ENCODE measurements at places on chromosomes 1 and 21.
A peak's percentile ranks its signal among the peaks of the same experiment; 100 is the strongest.

DNA sequence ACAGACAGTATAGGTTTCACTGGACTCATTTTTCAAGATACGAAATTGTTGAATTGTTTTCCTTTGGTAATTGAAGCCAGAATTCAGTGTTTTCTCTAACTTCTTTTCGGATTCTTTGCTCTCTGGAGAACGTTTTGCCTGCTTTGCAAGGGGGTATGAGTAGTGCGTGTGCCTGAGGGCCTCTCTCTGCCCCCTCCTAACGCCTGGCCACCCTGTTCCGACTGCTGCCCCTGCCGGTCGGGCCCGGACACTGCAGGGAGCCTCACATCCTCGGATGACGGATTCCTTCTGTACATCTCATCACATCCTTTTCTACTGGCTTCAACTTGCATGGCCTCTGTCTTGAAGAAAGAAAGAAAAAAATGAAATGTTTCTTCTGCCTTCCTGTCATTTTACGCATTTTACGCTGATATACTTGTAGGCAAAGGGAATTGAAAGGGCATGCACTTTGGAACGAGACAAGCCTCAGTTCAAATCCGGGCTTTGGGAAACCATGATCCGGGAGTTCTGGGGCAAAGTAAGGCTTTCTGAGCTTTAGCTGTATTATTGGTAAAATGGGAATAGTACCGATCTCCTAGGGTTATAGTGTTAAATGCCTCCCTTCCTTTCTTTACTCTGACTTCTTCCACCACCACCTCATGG is 65.1 kb downstream of the DISC1 start:
- no peak for DNase-seq

DNA sequence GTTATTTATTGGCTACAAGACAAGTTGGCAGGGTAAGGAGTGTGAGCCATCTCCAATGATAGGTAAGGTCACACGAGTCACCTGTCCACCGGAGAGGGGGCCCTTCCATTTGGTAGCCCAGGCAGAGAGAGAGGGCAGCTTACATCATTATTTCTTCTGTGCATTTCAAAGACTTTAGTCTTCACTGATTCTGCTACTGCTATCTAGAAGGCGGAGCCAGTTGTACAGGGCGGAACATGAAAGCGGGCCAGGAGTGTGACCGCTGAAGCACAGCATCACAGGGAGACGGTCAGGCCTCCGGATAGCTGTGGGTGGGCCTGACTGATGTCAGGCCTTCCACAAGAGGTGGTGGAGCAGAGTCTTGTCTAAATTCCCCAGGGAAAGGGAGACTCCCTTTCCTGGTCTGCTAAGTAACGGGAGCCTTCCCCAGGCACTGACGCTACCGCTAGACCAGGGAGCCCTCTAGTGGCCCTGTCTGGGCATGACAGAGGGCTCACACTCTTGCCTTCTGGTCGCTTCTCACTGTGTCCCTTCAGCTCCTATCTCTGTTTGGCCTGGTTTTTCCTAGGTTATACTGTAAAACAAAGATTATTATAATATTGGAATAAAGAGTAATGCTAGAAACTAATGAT is 36.7 kb downstream of the ZNF695 start:
- peak; percentile 19 for DNase-seq

- no peak for DNase-seq
These were observed 5.1 kb upstream of the TMCO4 start for GRCh38 chr1:19804831-19805251.

GRCh38 chr1:196131691-196132090 is 476.5 kb downstream of the KCNT2 start:
- DNase-seq = no peak

DNA sequence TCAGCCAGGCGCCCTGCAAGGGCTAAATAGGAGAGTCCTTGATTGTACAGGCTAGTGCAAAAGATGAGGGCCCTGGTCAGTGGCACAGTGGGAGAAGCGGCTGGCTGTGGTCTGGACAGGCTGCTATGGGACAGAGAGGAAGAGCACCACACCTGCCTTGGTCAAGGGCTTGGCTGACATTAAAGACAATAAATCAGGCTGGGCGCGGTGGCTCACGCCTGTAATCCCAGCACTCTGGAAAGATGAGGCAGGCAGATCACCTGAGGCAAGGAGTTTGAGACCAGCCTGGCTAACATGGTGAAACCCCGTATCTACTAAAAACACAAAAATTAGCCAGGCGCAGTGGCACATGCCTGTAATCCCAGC is 62.9 kb downstream of the NID1 start:
- no peak for DNase-seq

DNA sequence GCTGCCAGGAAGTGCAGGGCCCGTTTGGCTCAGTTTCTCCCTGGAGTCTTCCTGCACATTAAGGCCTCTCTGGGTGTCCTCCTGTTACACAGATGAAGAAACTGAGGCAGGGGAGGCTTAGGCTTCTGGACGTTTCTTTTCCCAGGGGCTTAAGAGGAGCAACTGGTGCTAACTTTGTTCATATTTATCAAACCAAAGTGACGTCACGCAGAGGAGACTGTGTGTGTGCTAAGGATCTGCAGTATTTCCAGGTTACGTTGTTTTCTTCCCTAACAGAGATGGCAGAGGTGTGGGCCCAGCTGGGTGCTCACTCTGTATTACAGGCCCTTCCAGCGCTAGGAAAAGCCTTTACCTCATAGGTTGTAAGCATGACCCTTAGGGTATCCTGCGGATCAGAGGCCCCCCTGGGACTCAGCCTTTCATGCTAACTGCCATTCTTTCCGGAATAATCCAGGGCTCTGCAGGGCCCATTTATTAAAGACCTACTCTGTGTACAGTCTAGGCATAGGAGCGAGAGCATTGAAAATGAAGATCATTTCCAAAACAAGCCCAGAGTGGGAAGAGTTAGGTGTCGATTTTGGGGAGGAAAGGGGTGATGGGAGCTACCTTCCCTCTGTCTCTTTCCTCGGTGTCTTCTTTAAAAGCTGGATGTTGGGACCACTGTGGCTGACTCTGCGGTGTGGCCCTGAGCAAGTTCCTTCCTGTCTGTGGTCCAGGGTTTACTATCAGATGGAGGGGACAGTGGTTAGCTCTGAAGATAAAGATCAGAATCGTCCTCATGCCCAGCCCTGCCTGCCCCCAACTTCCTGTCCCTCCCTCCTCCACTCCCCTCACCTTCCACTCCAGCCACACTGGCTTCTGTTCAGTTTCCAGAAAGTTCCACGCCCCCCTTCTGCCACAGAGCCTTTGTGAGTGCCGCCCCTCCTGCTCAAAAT is 4.6 kb downstream of the AGTRAP start:
- no peak for DNase-seq

- DNase-seq = no peak
These were observed 23.0 kb upstream of the SAMSN1 start for GRCh38 chr21:14569026-14569621.

DNA sequence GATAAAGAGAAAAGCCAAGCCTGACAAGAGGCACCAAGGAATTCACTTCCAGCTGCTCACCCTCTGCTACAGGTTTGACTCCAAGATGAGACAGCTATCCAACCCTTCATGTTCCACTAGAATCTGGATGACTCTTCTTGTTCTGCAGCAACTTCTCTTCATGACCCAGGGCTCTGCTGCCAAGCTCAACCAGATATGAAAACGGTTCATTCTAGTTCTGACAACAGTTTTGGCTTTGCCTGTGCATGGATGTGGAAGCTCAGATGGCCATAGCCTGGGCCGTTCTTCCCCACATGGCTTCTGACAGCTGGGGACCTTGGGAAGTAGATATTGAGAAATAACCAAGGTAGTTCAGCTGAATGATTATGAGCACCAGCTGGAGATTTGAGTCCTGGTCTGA is 13.7 kb downstream of the PI4KB start:
- no peak for DNase-seq

GRCh38 chr1:226135709-226136108 is 50.8 kb downstream of the ACBD3 start:
- no peak for DNase-seq

DNA sequence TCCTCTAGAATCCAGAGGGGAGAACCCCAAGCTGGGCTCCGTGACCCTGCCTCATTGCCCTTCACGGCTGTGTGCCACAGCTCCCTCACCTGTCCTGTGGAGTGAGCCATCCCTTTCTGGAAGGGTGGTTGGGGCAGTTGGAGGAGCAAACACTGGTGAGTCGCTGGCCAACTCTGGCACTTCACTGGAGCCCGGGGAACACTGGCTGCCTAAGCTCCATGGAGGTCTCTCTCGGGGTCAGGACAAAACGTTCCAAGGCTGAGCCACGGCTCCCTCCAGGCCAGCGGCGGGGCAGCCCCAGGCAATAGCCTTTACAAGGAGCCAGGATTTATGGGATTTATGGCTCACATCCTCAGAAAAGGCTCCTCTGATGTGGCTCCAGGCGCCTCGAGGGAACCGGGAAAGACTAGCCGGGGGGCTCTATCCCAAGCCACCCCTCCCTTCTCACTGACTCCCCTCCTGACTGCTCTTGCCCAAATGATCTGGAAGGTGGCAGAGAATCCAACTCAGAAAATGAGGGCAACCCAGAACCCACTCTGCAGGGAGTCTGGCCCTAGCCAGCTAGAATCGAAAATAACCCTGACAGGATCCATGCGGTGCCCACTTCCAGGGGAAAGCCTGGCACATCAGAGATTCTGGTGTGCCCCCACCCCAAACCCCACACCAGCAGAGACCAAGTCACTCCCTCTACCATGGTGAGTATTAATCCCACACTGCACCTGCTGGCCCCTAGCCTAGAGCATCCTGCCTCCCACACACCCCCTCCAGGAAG is 75.2 kb downstream of the GLIS1 start:
- DNase-seq = no peak

DNA sequence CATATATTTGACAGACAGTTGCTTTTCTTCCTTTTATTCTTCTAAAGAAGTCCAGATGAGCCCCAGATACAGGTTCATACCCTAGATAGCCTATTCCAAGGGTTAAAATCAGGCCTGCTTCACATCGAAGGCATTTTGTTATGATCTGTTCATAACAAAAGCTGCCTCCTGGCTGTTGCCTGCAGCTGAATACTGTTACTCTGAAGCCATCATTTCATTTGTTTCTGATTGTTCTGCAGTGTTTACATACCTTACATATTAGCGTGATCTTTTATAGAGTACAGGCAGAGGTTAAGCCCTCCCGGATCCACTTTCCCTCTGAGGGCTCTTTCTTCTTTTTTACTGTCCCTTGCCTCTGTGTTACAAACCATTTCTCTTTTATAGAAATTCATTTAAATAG is 219.0 kb upstream of the HOOK1 start:
- no peak for DNase-seq

GRCh38 chr21:46436621-46437020 is 22.1 kb upstream of the DIP2A start:
- DNase-seq = no peak

Data from activated CD4-positive, alpha-beta T cell treated with anti-CD3 and anti-CD28 coated beads, Interleukin-2, amount 50 U/mL, for 1 hour (primary cell).